ENCODE measurements at places on chromosomes 12 and 14. TPM values are rescaled to one million over a fixed set of nuclear protein-coding genes. Genes with fewer than 3 reads are reported as not detected.

The FOXA1 gene
- total RNA-seq, result not detected

The EEA1 gene
- 18.4 TPM for total RNA-seq

The MRPL51 gene
- total RNA-seq, result 47.4 TPM

The BMAL2 gene
- 2.2 TPM for total RNA-seq

The NKX2-1 gene
- not detected for total RNA-seq

DNA sequence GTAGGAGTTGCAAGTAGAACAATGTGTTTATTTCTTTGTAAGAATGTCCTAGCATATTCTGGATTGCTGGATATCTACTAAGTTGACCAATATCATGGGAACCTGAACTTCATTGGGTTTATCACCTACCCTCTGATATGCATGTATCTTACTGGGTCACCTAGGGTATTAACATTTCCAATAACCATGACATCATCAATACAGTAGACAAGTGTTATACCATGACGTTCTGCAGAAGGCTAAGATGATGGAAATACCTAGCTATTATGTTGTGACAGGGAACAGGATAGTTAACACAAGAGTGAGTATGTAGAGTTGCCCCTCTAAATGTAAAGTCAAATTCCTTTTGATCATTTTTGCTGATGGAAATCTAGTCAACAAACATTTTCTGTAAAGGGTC lies 26.0 kb downstream of the GPR65 start:
- DNase-seq, result no peak
- no peak overlapping the region for H3K27ac ChIP-seq
- H3K4me3 ChIP-seq, result no peak overlapping the region
- H3K4me1 ChIP-seq, result no peaks in the 10 kb centered on the region
- no peaks in the 10 kb centered on the region for H3K36me3 ChIP-seq

DNA sequence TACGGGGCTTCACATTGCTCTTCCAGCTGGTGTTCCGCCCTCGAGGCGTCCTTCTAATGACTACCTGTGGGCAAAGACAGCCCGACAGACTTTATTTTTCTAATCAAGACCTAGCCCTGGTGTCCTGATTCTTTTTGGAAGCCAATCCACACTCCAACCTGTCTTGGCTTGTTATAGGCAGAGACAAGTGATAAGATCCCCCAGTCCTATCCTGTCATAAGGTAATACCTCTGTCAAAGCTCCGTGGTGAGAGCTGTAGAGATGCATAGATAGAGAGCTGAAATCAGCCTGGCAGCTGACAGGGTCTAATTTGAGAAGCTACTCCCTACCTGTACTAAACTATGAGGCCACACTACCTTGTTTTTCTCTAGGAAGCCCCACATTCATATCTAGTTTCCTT lies 11.5 kb upstream of the WNK1 start:
- no peaks in the 10 kb centered on the region for H3K4me1 ChIP-seq
- H3K36me3 ChIP-seq, result no peaks in the 10 kb centered on the region
- no peaks in the 10 kb centered on the region for H3K27me3 ChIP-seq
- DNase-seq, result no peak

GRCh38 chr12:120846721-120847120 lies 57.4 kb downstream of the SPPL3 start:
- H3K4me1 ChIP-seq, result peaks cover 85% of the 10 kb centered on the region
- H3K27me3 ChIP-seq, result no peaks in the 10 kb centered on the region

GRCh38 chr12:87266305-87266704 lies 762.9 kb downstream of the C12orf50 start:
- no peaks in the 10 kb centered on the region for H3K36me3 ChIP-seq
- H3K4me3 ChIP-seq, result no peak overlapping the region
- no peaks in the 10 kb centered on the region for H3K27me3 ChIP-seq
- H3K27ac ChIP-seq, result no peak overlapping the region

DNA sequence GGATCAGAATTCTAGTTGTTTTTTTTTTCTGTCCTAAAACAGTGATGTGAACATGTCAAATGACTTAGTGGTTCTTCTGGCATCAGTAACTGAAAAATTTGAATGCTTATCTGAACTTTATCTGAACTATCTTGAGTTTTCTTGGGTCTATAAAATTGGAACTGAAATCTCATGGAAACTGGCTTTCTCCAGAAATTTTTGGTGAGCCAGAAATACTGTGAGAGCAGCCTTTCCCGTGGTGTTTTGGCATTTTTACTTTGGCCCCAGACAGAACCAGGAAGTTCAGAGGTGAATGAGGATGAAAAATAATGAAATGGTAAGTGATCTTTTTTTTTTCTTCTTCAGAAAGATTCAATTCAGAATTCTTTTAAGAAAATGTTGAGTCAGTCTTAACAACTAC lies 89.5 kb upstream of the CCDC91 start:
- no peak overlapping the region for H3K4me3 ChIP-seq
- no peaks in the 10 kb centered on the region for H3K36me3 ChIP-seq
- no peaks in the 10 kb centered on the region for H3K4me1 ChIP-seq
- no peaks in the 10 kb centered on the region for H3K27me3 ChIP-seq

DNA sequence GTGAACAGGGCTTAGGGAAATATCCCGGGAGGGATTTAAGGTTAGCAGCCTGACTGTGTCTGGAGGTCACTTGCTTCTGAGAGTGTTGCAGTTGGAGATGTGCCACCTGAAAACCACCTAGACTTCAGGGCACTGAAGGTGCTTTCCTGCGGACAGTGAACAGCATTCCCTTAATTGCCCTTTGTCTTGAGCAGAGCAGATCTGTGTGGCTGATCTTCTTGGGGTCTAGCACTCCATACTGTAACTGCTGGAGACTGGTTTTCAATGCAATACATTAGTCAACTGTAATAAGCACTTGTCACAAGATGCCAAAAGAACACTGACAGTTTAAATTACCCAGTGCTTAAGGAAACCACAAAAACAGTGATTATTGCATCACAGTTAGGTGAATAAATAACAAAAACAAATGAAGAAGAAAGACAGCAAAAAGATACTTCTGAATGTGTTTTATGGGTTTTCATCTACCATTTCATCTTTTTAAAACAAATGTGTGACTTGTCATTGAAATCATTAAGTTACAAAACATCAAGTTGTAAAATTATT lies 111.8 kb downstream of the PRIMA1 start:
- no peaks in the 10 kb centered on the region for H3K36me3 ChIP-seq
- H3K27me3 ChIP-seq, result no peaks in the 10 kb centered on the region
- no peaks in the 10 kb centered on the region for H3K4me1 ChIP-seq
- no peak for DNase-seq
- no peak overlapping the region for H3K4me3 ChIP-seq

DNA sequence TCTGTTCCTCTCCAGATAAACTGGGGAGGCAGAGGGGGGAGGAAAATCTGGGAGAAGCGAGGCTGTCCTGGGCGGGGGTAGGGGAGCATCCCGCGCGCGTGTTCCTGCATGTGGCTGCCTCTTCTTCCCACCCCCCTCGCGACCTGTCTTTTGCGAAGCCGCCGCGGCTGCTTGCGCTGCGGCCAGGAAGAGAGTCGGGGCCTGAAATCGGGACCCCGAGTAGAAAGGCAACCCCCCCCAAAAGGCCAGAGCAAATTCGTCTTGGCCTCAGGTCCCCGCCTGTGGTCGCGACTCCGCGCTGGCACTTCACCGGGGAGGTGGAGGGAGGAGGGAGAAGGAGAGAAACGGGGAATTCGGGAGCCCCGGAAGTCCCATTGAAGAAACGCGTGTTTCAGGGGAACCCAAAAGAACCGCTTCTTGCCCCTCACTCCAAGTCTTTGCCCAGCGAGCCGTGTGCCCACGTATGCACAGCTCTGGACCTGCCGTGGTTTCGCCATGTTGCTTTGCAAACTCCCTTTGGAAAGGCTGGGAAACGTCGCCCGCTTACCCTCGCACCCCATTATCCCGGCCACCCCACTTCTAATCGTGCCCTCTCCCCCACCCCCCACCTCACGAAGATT lies 944 bp downstream of the CCND2 start:
- H3K27me3 ChIP-seq, result no peaks in the 10 kb centered on the region
- peak; percentile 41 for DNase-seq
- peaks cover 20% of the 10 kb centered on the region for H3K4me1 ChIP-seq
- H3K27ac ChIP-seq, result peak overlapping the region; percentile 96
- H3K4me3 ChIP-seq, result peak overlapping the region; percentile 82

GRCh38 chr12:91307957-91308670 lies 125.5 kb upstream of the DCN start:
- no peak for DNase-seq
- H3K27me3 ChIP-seq, result no peaks in the 10 kb centered on the region
- H3K36me3 ChIP-seq, result no peaks in the 10 kb centered on the region
- no peak overlapping the region for H3K4me3 ChIP-seq
- no peaks in the 10 kb centered on the region for H3K4me1 ChIP-seq
- H3K27ac ChIP-seq, result no peak overlapping the region

- no peak overlapping the region for H3K27ac ChIP-seq
- H3K4me1 ChIP-seq, result peaks cover 3% of the 10 kb centered on the region
- no peak for DNase-seq
- no peaks in the 10 kb centered on the region for H3K27me3 ChIP-seq
- no peaks in the 10 kb centered on the region for H3K36me3 ChIP-seq
- no peak overlapping the region for H3K4me3 ChIP-seq
Measured at GRCh38 chr14:47207617-47208016, 467.8 kb downstream of the MDGA2 start.

DNA sequence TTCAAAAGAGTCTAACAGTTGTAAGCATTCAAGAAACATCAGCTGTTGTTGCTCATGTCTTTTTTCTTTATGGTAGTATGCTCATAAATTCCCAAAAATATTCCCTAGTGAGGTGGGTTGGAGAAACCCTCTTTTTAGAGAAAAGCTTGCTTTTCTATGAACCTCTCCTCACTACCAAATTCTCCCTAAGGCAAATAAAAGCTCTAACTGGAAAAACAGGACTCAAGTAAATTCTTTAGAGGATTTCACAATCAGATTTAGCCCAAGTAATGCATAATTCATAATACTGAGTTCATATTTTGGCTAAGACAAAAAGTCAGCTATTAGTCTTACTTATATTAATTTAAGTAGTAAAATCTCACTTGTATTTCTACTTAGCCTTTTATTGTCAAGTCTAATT lies 59.1 kb downstream of the DIO2 start:
- no peak overlapping the region for H3K4me3 ChIP-seq
- no peaks in the 10 kb centered on the region for H3K36me3 ChIP-seq
- H3K27me3 ChIP-seq, result no peaks in the 10 kb centered on the region
- H3K4me1 ChIP-seq, result peaks cover 12% of the 10 kb centered on the region

DNA sequence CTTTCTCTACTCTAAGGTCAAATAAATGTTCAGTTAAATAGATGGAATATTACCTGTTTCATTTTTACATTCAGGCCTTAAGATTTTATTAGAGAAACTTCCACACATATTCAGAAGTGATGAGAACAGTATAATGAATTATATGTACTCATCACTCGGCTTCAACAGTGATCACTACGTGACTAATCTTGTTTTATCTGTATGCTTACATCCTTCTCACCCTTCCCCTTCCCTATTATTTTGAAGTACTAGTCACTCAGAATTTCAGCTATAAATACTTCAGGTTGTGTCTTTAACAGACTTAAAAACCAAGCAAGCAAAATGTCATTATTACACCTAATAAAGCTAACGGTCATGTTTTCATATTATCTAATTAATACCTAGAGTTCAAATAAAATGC lies 34.9 kb downstream of the ETV6 start:
- no peaks in the 10 kb centered on the region for H3K36me3 ChIP-seq
- no peak overlapping the region for H3K27ac ChIP-seq
- H3K4me3 ChIP-seq, result no peak overlapping the region
- no peaks in the 10 kb centered on the region for H3K27me3 ChIP-seq
- DNase-seq, result no peak
- H3K4me1 ChIP-seq, result no peaks in the 10 kb centered on the region

All from tibial nerve (tissue), 4 donors.